K562 (cell line): ENCODE measurements at places on chromosomes 1 and 21.

DNA sequence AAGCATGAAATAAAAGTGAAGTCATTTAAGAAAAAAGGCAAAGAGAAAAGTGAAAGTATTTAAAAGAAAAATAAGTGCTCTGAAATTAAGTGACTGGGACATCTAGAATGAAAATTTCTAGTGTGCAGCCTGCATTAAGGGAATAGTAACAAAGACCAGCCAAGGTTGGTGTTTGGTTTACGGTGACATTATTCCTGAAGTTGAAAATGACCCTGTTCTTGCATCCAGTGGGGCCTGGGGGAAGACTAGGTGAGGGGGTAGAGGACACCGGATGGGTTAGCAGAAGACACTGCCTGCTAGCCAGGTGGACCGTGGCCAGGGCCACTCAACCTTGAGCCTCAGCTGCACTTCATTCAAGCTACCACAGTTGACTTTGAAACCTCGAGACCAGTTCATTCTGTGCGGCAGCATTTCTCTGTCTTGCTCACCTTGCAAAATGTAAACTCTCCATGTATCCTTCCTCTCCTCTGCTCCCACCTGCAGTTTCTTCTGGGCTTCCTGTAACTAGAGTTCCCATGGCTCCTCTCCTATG lies 14.3 kb upstream of the KCNK1 start:
- no peak for DNase-seq

GRCh38 chr1:26608895-26609294 lies 79.3 kb downstream of the RPS6KA1 start:
- DNase-seq = no peak

DNA sequence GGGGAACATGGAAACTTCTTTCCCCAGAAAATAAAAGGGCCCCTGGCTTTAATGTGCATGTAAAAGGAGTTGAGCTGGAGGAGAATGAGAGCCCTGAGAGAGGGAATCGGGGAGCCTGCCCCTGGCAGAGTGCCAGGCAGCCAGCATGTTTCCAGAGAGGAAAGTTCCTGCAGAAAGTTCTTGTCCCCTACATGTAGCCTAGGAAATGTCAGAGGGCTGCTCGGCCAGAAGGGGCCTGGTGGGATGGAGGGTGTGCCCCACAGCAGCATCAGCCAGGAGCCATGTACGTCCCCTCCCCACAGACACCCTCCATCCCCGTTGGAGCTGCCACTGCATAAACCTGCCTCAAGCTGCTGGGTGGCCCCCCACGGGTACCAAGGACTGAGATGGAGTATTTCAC lies 5.4 kb upstream of the PRELP start:
- no peak for DNase-seq

DNA sequence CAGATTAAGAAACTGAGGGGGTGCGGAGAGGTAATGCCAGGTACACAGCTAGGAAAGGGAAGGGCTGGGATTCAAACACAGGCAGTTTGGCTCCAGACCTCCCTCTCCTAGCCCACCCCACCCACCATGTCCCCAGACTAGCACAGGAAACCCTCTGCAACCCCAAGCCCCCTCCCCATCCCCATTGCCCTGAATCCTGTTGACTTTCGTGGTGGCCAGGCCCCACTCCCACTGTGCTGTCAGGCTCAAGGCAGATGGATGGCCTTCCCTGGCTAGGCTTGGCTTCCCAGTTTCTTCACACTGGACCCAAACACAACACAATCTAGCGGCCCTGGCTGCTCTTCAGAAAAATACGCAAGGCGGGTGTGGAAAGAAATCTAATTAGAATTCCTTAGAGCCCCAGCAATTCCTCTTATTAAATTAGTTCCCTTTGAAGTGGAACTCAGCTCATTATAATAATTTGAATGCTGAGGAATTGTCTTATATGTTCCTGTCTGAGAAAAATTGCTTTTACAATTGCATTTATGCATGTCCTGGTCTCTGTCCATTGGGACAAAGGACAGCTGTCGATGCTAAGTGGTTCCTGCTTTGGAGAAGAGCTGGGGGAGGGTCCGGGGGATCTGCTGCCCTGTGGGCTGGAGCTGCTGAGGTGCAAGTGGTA lies 97.4 kb downstream of the SYF2 start:
- DNase-seq = no peak

DNA sequence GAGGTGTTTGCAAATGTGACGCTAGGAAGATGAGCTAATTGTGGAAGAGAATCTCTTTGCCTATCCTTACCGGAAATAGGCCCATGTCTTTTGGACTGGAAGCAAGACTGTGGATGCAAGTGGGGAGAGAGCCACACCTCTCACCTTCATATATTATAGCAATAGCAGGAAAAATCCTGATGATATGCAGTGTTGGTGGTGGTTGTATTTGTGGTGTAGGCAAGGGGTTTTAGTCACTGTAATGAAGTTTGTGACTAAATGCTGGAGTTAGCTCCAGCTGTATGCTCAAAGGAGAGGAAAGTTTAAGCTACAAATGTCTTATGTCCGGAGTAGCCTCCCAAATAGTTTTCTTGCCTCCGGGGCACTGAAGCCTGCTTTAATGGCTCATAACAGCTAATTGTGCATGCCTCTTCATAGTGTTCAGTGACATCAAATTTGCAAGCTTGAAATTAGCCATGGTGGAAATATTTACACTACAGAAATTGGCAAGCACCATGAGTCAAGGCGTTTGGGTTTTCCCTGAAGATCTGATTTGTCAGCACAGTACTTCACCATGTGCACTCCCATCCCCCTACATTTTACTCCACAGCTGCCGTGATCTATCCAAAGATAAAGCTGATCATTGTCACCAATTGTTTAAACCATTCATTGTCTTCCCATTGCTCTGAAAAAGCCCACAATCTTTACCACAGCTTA lies 102.6 kb upstream of the ZNF644 start:
- no peak for DNase-seq

- no peak for DNase-seq
These were observed 4.7 kb upstream of the C1orf52 start for GRCh38 chr1:85264150-85264549.

DNA sequence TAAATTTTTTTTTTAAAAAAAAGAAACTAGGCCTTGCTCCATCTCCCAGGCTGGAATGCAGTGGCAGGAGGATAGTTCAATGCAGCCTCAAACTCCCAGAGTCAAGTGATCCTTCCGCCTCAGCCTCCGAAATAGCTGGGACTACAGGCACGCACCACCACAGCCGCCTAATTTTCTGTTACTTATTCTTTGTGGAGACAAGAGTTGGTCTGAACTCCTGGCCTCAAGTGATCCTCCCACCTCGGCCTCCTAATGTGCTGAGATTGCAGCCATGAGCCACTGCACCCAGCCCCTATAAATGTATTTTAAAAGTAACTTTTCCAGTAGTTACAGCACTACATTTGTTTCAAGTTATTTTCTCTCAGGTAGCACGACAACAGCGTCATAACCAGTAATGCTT lies 2.3 kb downstream of the BRWD1 start:
- DNase-seq = no peak

DNA sequence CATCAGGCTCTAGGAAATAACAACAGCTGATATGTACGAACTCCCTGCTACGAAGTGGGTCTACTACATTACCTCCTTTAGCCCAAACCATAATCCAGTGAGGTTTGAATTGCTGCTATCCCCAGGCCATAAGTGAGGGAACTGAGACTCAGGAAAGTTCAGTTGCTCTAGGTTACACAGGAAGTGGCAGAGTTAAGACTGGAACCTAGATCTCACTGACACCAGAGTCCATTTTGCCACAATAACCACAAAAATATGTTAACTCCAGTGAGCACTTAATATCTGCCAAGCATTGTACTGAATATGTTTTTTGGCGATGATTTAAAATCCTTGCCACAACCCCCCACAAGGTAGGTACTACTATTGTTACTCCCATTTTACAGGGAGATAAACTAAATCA lies 8.9 kb upstream of the TADA1 start:
- DNase-seq = no peak

DNA sequence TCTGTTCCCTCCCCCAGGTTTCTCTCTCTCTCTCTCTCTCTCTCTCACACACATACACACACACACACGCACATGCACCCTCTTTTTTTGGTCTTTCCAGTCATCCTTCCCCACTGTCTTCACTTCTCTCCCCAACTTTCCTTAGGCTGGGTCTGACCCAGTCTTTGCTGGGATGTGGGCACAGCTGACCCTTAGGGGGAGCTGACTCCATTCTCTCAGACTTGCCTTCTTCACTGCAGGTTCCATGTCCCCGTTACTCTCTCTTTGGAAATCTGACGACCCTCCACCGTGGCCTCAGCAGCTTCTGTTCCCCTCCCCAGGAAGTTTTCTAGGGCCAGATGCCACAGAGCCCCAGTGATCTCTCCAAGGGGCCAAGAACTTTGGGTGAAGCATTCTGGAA lies 2.1 kb downstream of the DISP3 start:
- no peak for DNase-seq

DNA sequence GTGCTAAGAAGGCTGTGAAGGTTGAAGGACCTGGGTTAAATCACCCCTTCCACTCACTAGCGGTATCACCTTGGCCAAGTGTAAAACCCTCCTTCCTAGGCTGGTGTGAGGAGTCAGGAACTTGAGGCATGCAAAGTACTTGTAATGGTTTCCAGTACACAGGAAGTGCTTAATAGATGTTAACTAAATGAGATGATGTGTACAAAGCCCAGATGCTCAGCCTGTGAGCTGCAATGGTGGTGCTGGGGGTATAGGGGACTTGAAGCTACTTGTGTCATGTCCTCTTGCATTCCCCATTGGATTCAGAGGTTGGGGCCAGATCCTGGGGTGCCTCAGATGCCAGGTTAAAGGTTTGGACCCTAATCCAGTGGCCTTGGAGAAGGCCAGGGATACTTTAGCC lies 75.5 kb downstream of the EPHB2 start:
- no peak for DNase-seq
